ENCODE measurements at places on chromosomes 7 and 10. TPM values are rescaled to one million over a fixed set of nuclear protein-coding genes. Genes with fewer than 3 reads are reported as not detected.

DNA sequence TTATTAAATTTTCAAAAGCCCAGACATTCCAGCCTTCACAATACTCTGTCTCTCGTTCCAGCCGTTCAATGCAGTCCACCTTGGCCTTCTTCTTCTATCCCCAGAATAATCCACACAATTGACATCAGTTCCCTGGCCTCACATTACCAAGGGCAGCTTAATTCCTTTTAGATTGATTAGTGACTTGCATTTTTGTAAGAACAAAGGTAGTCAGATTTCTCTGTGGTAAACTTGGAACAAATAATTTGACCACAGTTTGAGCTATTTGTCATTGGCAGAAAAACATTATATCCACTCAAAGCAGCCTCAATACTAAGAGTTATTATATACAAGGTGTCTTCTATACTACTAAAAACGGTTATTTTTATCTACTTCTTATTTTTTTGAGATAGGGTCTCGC, 5.1 kb upstream of the CYTH3 start:
- no peak for DNase-seq

- DNase-seq = no peak
These were observed 25.7 kb downstream of the SNX8 start for GRCh38 chr7:2288503-2288902.

DNA sequence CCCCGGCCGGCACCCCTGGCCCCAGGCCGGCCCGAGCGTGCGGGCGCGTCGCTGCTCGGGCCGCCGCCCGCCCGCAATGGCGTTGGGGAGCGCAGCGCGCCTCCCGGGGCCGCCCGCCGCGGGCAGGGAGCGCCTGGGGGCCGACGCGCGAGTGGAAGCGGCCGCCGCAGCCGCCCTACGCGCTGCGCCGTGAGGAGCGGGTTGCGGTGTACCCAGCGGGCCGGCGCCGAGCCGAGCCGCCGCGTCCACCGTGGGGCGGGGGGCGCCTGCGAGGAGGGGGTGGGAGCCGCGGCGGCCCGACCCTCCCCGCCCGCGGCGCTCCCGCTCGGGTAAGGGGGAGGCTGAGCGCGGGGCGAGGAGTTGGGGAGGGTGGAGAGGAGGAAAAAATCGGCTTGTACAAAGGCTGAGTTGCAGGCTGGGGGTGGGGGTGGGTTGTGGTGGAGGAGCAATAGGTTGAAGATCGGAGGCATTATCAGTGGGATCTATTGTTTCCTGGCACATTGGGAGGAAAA, 473 bp downstream of the PPP1R9A start:
- DNase-seq = no peak

GRCh38 chr10:86067436-86068050, 299.1 kb downstream of the GRID1 start:
- DNase-seq = no peak

GRCh38 chr10:86888585-86889381, 68.6 kb downstream of the MMRN2 start:
- DNase-seq = peak; percentile 18

FEZF1 gene
- total RNA-seq = not detected

TMEM168 gene
- total RNA-seq = 15.6 TPM
